ENCODE measurements at places on chromosomes 11 and 22. TPM values are rescaled to one million over a fixed set of nuclear protein-coding genes. Genes with fewer than 3 reads are reported as not detected.
A peak's percentile ranks its signal among the peaks of the same experiment; 100 is the strongest.

DNA sequence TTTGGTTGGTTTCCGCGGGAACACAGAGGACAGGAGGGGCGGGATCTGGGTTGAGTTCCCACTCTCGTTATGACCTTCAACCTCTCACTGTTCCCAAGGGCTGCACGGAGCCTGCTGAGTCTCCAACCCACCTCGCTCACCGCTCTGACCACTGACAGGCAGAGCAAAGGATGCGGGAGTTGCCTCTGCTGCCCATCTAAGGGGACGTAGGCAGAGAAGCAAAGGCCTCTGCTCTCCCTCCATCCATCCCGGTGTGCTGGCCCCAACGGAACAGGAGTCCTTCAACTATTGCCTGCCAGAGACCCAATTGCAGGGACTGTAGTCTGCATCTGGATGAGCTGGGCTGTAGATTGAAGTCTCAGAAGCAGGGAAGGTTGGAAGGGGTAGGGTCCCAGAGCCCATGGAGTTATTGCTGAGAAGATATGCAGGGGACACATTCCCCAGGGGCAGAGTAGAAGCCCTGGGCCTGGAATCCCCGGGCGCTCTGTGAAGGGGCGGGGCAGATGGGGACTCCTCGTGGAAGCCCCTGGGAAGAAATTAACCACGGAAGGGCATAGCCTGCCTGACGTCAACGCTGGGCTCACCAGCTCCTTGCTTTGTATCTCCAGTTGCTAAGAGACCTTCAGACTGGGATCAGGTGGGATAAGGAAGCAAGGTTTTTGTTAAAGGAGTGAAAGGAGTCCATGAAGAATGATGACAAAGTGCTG lies 12.7 kb upstream of the FXYD2 start:
- H3K36me3 ChIP-seq: no peaks in the 10 kb centered on the region
- H3K27ac ChIP-seq: peak overlapping the region; percentile 4
- no peak overlapping the region for H3K4me3 ChIP-seq
- no peaks in the 10 kb centered on the region for H3K27me3 ChIP-seq

GRCh38 chr11:35661534-35661933 lies 1.0 kb upstream of the TRIM44 start:
- H3K27ac ChIP-seq: peak overlapping the region; percentile 93
- H3K36me3 ChIP-seq: no peaks in the 10 kb centered on the region
- H3K4me1 ChIP-seq: peaks cover 19% of the 10 kb centered on the region
- H3K4me3 ChIP-seq: peak overlapping the region; percentile 41
- DNase-seq: no peak

DNA sequence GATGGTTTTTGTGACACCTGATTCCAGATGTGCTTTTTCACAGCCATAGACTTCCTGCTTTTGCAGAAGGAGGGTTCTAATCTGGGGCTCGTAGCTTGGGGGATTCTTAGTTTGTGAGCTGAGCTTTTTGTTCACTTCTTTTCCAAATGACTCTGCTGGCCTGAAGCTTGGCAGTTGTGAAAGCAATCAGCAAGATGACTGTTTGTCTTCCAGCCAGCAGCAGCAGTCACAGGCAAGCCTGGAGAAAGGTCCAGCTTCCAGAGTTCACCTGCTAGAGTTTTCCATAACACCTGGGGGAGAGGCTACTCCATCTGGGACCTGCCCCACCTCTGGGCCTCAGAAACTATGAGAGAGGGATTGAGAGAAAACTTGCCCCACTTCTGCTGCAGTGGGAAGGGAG lies 4.1 kb downstream of the MARK2 start:
- H3K36me3 ChIP-seq: no peaks in the 10 kb centered on the region
- H3K4me1 ChIP-seq: peaks cover 84% of the 10 kb centered on the region
- H3K27me3 ChIP-seq: no peaks in the 10 kb centered on the region
- H3K27ac ChIP-seq: peak overlapping the region; percentile 85
- no peak overlapping the region for H3K4me3 ChIP-seq

GRCh38 chr11:70857894-70858293 lies 394.5 kb downstream of the SHANK2 start:
- no peak overlapping the region for H3K4me3 ChIP-seq
- H3K27ac ChIP-seq: no peak overlapping the region
- no peaks in the 10 kb centered on the region for H3K27me3 ChIP-seq

DNA sequence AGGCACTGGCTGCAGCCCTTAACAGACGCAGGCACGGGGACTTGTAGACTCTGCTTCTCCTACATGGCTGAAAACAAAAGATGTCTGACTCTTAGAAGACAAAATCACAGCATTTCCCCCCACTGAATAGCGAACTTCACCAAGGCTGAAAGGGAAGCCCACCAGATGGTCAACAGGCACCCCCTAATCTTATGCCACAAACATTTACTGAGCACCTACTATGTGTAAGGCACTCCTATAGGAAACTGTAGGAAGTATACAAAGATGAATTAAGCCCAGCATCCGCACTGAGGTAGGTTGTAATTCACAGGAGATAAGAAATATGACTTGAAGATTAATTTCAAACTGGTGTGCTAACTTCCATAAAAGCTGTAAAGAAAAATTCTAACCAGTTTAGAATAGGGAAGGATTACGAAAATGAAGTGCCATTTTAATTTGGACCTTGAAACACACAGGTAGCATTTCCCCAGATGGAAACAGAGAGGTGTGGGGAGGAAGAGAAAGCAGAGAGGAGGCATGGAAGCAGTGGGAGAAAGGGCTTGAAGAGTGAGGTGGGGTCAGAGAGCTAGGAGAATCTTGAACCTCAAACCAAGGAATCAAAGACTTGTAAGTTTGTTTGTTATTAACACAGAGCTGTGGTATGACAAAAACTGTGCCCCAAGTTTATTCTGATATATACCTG lies 38.1 kb downstream of the NUMA1 start:
- no peaks in the 10 kb centered on the region for H3K36me3 ChIP-seq
- no peak overlapping the region for H3K4me3 ChIP-seq
- peak overlapping the region; percentile 98 for H3K27ac ChIP-seq
- H3K27me3 ChIP-seq: no peaks in the 10 kb centered on the region

- H3K4me1 ChIP-seq: peaks cover 39% of the 10 kb centered on the region
- DNase-seq: peak; percentile 10
- H3K4me3 ChIP-seq: no peak overlapping the region
- H3K27ac ChIP-seq: no peak overlapping the region
Observed at GRCh38 chr11:1487091-1487850, 692 bp upstream of the MOB2 start.

DNA sequence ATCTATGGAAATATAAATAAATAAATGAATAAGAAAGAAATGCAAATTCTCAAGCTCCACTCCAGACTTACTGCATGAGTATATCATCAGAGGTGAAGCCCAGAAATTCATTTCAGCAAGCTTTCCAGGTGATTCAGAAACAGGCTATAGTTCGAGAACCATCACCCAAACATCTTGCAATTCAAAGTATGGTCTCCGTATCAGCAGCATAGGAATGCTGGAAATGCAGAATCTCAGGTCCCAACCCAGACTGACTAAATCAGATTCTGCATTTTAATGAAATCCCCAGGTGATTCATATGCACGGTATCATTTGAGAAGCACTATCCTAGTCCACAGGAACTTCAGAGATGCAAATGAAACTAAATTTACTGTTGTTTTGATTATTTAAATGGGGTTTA lies 95.3 kb downstream of the SERGEF start:
- no peaks in the 10 kb centered on the region for H3K36me3 ChIP-seq
- H3K27ac ChIP-seq: no peak overlapping the region
- no peaks in the 10 kb centered on the region for H3K27me3 ChIP-seq
- DNase-seq: no peak
- H3K4me1 ChIP-seq: no peaks in the 10 kb centered on the region

DNA sequence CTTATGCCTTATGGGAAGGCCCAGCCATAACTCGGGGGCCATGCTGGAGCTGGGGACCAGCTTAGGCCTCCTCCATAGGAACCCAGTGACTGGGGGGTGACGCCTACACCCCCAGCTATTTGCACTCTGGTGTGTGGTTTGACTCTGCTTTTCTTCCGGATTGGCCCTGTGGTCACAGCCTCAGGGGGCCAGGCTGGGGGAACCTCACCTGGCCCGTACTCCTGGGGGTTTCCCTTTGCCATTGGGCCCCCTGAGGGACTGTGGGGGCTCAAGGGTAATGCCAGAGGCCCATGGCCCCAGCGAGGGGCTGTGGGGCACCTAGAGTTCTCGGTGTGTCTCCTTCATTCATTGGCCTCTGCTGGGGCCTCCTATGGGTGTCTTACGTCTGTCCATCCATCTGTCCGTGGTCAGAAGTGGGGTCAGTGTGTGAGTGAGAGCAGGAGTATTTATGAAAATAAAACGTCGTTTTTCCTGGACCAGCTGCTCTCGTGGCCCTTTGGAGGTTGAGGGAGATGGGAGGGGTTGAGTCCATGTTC lies 6.3 kb upstream of the SH3BP1 start:
- H3K4me1 ChIP-seq: peaks cover 13% of the 10 kb centered on the region
- peaks cover 11% of the 10 kb centered on the region for H3K36me3 ChIP-seq
- H3K27me3 ChIP-seq: no peaks in the 10 kb centered on the region
- no peak for DNase-seq

- H3K27me3 ChIP-seq: no peaks in the 10 kb centered on the region
- DNase-seq: no peak
- peaks cover 23% of the 10 kb centered on the region for H3K4me1 ChIP-seq
Observed at GRCh38 chr11:117458275-117459122, 130.8 kb downstream of the CEP164 start.

GRCh38 chr11:110110854-110111253 lies 17.7 kb downstream of the ZC3H12C start:
- H3K4me1 ChIP-seq: no peaks in the 10 kb centered on the region
- H3K27ac ChIP-seq: no peak overlapping the region
- H3K4me3 ChIP-seq: no peak overlapping the region
- H3K27me3 ChIP-seq: no peaks in the 10 kb centered on the region
- no peak for DNase-seq

DNA sequence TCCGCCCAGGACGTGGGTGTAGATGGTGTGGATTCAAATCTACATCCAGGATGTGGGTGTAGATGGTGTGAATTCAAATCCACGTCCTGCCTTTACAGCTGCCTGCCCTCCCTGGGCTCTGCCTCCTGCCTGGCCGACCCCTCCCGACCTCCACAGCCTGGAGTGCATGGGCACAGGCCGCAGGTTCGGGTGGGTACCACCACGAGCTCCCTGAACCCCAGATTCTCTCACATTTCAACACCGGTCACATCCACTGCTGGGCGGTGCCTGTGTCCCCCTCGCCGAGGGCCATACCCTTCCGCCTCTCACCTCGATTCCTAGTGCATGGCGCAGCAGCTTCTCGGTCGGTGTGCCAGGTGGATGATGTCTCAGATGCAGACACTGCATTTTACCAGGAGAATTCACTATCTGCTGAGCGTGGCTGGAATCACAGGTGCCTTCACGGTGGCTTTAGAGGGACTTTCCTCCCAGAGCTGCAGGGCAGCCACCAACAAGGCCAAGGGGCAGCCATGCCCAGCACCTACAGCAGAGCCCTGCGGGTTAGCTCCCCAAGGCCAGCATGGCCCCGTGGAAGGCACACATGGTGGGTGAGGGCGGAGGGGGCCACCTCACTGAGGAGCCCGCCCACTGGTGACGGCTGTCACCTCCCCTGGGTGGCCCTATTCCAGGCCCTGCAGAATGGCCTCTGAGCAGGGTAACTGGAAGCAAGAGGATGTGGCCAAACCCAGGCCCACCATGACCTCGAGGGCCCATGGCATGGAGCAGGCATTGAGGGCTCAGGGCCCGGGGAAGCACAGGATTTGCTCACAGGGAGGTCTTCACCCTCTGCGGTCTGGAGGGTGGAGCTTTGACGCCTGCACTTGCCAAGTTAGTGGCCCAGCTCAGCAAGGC lies 638.5 kb downstream of the TBC1D22A start:
- H3K27ac ChIP-seq: no peak overlapping the region
- H3K4me1 ChIP-seq: no peaks in the 10 kb centered on the region

DNA sequence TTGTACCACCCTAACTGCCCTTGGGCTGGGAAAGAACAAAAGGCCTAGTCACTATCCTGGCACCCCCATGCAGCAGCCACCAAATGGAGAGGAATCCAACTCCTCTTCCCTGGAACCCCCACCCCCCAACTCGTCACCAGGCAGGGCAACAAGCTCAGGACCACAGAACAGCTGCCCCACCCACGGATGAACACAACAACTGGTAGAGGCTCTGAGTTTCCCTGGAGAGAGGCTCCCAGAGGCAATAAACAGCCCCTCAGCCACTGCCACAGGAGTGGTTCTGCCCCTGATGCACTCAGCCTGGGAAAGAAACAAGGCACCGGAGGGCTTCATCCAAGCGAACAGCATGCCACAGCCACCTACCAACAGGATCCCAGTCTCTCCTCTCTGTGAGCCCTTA lies 778.4 kb upstream of the FAT3 start:
- no peak overlapping the region for H3K4me3 ChIP-seq
- H3K27ac ChIP-seq: no peak overlapping the region
- no peaks in the 10 kb centered on the region for H3K4me1 ChIP-seq
- no peaks in the 10 kb centered on the region for H3K36me3 ChIP-seq
- DNase-seq: no peak
- no peaks in the 10 kb centered on the region for H3K27me3 ChIP-seq

DNA sequence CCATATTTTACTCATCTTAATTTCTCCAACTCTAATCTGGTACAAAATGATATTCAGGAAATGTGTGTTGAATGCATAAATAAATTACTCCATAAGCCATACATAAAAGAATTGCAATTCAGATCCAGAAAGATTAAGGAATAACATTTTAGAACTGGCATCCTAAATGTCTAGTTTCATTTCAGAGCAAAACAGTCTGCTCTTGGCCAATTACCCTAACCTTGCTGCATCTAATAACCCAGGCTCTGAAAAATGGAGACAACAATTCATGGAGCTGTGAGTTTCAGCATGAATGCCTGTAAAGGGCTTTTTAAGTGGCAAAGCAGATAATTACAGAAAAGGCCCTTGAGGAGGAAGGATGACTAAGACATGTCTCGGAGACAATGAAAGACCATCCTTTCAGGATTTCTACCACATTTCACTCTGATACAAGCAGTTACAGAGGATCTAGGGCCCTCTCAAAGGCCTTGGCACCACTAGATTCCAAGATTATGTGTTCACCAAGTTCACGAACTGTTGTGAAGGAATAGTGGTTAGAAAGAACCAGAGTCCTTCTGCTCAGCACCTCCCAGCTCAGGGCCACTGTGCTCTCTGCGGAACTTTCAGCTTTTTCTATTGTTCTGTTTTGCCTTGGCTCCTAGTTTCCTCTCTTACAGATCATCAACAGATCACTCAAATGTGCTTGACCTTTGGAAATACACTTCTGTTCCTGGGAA lies 157.6 kb upstream of the BLID start:
- H3K4me3 ChIP-seq: no peak overlapping the region
- H3K27ac ChIP-seq: no peak overlapping the region
- H3K4me1 ChIP-seq: peaks cover 51% of the 10 kb centered on the region
- DNase-seq: no peak

GRCh38 chr11:116445108-116446047 lies 327.4 kb downstream of the BUD13 start:
- no peaks in the 10 kb centered on the region for H3K27me3 ChIP-seq
- DNase-seq: no peak
- H3K27ac ChIP-seq: no peak overlapping the region
- H3K4me3 ChIP-seq: no peak overlapping the region
- no peaks in the 10 kb centered on the region for H3K4me1 ChIP-seq

DNA sequence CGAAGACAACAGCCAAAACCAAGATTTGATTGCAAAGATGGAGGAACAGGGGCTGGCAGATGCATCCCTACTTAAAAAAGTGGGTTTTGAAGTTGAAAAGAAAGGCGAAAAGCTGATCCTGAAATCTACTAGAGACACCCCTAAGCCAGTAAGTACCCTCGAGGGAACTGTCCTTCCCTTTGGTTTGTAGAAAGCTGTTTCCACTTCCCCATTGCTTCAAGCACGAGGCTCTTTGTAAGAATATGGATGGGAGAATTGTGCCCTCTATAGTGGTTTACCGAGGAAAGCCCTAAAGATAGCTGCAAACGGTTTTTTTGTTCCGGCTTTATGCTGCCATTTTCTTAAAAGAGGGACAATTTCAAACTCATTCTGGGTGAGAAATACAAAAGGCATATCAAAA lies 133.9 kb downstream of the WNT7B start:
- no peaks in the 10 kb centered on the region for H3K27me3 ChIP-seq
- no peaks in the 10 kb centered on the region for H3K4me1 ChIP-seq
- H3K4me3 ChIP-seq: no peak overlapping the region
- no peaks in the 10 kb centered on the region for H3K36me3 ChIP-seq

Gene OMP
- not detected for total RNA-seq

Gene XKR3
- total RNA-seq: not detected

Gene DNAJB7
- not detected for total RNA-seq

Gene ELMOD1
- total RNA-seq: not detected

Measured in body of pancreas (tissue), 4 donors.